Upper lobe of right lung (tissue), 1 donor: ENCODE measurements at places on chromosomes 3 and 15. TPM values are rescaled to one million over a fixed set of nuclear protein-coding genes. Genes with fewer than 3 reads are reported as not detected.

The GASK1A gene
- 3.9 TPM for total RNA-seq

DNA sequence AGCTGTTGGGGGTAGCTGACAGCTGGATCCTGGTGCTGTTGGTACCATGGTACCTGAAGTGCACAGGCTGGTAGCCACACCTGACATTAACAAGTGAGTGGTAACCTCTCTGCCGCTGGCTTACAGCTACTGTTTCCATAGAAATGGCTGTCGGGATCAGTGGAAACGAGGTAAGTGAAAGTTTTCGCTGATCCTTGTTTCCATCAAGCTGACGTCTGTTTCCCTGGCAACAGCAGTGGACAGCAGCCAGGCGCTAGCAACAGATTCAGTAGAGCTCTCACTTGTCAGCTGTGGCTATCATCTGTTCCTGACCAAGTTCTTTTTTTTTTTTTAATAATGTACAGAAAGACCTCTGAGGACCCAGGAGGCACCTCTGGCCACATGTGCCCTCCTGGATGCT is 166.2 kb downstream of the CHDH start:
- H3K36me3 ChIP-seq, result no peaks in the 10 kb centered on the region
- H3K27me3 ChIP-seq, result peaks cover 8% of the 10 kb centered on the region
- H3K4me3 ChIP-seq, result no peak overlapping the region
- H3K27ac ChIP-seq, result no peak overlapping the region
- no peak for DNase-seq
- no peaks in the 10 kb centered on the region for H3K4me1 ChIP-seq

DNA sequence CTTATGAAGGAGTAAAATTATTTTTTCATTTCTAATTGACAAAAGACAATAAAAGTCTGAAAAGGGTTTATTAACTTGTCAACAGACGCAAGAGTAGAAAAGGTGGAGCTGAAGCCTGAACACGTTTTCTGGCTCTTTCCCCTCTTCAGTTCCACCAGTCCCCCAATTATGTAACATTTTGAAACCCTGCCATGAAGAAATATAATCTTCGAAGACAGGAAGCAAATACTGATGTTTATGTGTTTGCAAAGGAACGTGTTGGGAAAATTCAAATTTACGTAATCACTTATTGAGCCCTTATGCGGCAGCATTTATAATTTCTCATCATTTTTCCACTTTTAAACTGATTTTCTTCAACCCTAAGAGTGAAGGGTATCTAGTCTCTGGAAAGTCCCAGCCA is 767 bp downstream of the AP3S2 start:
- H3K4me1 ChIP-seq, result peaks cover 12% of the 10 kb centered on the region
- peak overlapping the region; percentile 92 for H3K27ac ChIP-seq
- no peak for DNase-seq

GRCh38 chr15:48984811-48985352 is 21.2 kb upstream of the SHC4 start:
- H3K27me3 ChIP-seq, result no peaks in the 10 kb centered on the region
- H3K4me1 ChIP-seq, result no peaks in the 10 kb centered on the region
- DNase-seq, result no peak
- no peak overlapping the region for H3K27ac ChIP-seq
- no peaks in the 10 kb centered on the region for H3K36me3 ChIP-seq

DNA sequence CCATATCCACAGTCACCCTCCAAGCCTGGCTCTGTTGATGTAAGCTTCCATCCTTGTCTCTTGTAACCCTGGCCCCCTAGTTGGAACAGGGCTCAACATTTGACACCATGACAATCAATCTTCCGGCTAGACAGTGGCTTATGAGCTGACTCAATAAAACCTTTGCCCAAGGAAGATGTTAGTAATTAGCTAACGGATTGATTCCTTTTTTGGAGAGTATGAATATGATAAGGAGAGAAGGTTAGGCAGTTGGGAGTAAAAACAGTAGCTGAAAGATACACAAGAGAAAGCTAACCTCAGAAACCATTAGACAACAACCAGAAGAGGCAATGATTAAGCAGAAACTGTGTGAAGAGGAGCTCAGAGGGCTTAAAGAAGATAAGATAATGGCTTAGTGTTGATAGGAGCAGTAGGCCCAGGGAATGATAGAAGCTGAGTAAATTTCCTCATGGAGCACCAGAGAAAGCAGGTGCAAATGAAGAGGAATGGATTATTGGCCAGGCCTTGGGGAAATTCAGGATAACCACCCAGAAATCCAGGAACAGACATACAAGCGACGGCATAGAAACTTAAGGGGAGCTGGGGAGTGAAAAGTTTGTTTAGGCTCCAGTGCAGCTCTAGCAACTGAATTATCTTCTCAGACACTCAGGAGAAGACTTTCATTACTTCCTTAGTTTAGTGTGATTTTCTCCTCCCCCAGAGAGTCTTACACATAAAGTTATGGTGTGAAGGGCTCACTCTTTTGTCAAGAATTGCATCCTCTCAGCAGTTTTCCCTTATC is 7.8 kb upstream of the RFX7 start:
- no peak overlapping the region for H3K4me3 ChIP-seq
- H3K4me1 ChIP-seq, result no peaks in the 10 kb centered on the region
- H3K27me3 ChIP-seq, result no peaks in the 10 kb centered on the region
- no peak for DNase-seq
- H3K27ac ChIP-seq, result no peak overlapping the region

- peaks cover 15% of the 10 kb centered on the region for H3K4me1 ChIP-seq
- no peaks in the 10 kb centered on the region for H3K27me3 ChIP-seq
- no peaks in the 10 kb centered on the region for H3K36me3 ChIP-seq
- H3K4me3 ChIP-seq, result no peak overlapping the region
- no peak for DNase-seq
- H3K27ac ChIP-seq, result no peak overlapping the region
These were observed 505.2 kb downstream of the SHQ1 start for GRCh38 chr3:72343078-72343477.

DNA sequence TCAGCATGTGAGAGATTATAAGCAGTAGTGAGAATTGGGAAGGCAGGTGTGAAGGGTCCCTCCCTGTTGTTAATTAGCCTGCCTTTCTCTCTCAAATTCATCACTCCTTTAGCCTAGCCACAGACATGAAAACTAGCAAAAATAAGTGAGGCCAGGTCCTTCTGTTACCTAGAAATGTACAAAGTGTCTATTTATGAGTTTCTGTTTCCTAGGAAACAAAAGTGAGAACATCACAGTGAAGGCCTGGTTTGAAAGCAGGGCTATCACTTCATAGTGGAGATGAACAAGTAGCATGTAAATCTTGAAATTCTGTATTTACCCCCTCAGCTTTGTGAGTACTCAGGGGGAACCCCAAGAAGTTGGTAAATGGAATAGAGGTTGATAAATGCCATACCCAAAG is 78.2 kb upstream of the UMPS start:
- DNase-seq, result no peak
- no peaks in the 10 kb centered on the region for H3K36me3 ChIP-seq
- H3K27ac ChIP-seq, result no peak overlapping the region
- H3K4me3 ChIP-seq, result no peak overlapping the region
- H3K27me3 ChIP-seq, result no peaks in the 10 kb centered on the region
- H3K4me1 ChIP-seq, result no peaks in the 10 kb centered on the region

DNA sequence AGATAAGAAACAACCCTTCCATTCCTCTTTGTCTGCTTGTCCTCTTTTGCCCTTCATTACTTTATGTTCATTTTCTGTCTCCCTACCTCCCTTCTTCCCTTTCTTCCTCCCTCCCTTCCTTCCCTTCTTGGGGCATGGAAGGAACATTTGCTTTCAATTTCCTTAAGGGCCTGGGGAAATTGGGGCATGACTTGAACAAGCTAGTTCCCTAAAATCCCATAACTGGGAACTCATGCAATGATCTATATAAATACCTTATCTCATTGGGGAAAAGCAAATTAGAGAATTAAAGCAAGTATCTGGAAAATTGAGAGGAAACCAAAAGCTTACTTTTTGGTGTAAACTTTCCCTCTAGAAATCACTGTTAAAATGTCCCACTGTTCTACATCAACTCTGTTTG is 35.7 kb downstream of the BOC start:
- no peaks in the 10 kb centered on the region for H3K36me3 ChIP-seq
- no peak overlapping the region for H3K27ac ChIP-seq
- H3K4me1 ChIP-seq, result peaks cover 9% of the 10 kb centered on the region
- no peak for DNase-seq
- no peaks in the 10 kb centered on the region for H3K27me3 ChIP-seq

DNA sequence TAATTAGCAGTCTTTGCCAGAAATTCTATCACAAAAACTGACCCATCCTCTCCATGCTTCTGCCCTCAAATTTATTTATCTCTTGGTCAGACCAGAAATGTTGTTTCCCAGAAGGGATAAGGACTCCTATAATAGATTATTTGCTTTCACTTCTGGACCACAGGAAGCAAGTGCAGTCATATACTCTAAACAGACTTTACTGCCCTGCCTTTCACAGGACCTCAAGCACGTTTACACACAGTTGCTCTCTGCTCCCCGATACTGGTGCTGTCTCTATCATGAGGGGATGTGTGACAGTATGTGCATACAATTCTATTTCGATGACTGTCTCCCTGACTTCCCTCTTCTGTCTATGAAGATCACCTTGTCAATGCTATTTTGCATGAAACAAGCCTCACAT is 205.5 kb upstream of the TGFBR2 start:
- H3K4me3 ChIP-seq, result no peak overlapping the region
- H3K4me1 ChIP-seq, result peaks cover 7% of the 10 kb centered on the region
- no peak for DNase-seq
- H3K27ac ChIP-seq, result no peak overlapping the region

DNA sequence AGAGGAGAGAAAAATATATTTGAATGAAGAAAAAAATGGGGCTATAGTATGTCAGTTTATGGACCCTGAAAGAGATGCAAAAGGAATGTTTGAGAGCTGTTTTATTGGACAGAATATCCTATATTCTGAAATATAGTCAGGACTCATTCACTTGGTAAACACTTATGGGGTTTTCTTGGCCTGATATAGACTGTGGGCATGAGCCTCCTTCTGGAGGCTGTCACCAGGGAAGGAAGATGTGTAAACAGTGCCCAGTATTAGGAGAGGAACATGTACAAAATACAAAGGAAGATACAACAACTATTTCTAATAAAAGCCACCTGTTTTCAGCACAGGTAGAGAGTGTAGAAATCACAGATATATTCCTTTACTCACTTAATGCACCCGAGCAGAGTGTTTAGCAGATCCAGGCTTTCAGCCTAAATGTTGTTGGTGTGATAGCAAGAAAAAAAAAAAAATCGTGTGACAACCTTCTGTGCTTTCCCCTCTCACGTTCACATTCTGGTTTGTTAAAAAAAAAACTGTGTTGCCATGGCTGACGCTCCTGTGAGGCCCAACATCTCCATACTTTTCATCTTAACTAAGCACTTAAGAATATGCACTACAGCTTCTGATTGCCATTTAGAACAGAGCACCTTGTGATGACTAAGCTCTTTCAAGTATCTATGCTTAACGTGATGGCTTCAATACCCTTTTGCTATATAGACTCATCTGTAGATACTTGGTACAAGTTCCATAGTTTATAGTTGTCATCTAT is 134.1 kb downstream of the MBNL1 start:
- peak overlapping the region; percentile 63 for H3K27ac ChIP-seq
- no peak overlapping the region for H3K4me3 ChIP-seq
- no peaks in the 10 kb centered on the region for H3K36me3 ChIP-seq
